Activated naive CD4-positive, alpha-beta T cell (primary cell): ENCODE measurements at places on chromosomes 3 and 15.

DNA sequence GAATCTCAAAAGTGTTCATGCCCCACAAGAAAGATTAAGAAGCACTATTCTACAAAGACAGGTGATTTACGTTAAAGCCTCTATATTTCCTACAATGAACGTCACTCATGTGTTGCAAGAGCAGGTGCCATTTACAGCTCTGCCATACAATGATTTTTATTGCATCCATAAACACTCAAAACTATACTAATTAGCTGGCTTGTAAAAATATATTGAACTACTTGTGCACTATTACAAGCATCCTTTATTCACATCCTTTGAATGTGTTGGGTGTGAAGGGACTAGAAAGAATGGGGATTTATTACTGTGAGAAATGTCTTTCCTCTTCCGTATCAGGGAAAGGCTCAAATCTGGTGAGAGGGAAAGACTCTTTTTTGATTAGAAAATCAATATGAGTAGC lies 50.7 kb upstream of the C3orf49 start:
- no peak for DNase-seq

DNA sequence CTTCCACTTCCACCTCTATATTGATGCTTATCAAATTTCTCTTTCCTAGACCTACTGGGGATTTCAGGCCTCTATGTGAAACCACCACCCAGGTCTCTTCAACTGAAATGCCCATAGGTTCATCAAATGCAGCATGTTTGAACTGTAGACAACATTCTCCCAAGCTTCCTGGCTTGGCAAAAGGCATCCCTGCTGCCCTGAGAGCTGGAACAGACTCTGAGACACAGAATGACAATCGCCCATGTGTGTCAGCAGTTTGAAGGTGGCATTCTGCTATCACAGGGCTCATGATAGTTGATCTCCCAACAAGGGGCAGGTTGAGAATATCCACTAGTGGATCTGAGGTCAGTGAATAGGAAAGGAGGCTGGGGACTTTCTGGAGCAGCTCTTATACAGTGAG lies 200.7 kb downstream of the RPLP1 start:
- DNase-seq = no peak

DNA sequence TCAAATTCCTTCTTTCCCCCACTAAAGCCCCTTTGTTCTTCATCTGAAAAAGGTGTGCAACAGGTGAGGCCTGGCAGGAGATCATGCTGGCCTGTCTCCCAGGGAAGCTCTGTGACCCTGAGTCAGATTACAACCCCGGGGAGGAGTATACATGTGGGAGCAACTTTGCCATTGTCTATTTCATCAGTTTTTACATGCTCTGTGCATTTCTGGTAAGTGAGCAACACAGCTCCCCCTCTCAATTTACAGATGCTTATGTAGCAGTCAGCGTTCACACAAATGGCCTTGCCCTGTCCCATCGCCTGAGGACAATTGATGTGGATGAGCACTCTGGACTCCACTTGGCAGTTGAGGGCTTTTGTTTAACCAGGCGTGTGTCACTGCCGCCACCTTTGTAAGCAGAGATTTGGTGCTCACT lies 70.4 kb downstream of the CHDH start:
- no peak for DNase-seq

DNA sequence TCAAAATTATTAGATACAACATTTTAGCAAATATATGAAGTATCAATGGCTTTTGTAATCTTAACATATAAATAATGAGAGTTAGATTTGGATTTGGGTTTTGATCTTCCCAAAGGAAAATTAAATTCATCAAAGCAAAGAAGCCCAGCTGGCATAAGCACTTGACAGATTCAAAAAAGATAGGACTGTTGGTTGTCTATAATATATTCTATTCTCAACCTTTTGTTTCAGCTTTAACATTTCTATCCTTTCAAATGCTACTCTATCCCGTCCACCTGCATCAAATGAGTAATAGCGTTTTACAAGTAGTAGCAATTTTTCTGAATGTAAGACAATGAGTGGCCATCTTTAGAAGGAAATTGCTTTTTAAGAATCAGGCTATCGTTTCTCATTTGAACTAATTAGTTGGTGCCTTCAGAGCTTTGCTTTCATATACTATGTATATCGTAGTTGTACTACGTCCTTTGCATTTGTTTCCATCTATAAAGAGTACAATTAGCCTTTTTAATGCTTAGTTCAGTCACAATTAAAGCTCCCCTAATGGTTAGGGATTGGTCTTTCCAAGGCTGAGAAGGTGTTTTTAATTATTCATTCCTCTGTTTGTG lies 278.0 kb downstream of the UBE2E2 start:
- DNase-seq = no peak

DNA sequence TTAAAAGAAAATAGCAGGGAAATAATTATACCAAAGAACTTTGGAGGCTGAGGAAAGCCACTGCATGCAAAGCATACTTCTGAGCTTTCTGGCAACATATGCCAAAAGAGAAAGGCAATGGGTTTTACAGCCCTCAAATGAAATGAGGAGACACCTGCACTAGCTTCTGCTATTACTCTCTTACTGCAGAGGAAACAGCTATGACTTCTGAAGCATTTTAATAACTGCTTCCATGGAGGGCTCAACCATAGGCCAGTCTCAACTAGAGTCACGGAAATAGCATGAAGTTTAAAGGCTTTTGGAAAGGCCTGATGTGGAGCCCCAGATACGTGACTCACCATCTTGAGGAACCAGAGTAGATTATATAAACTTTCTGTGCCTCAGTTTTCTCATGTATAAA lies 114.8 kb downstream of the OXNAD1 start:
- DNase-seq = no peak

DNA sequence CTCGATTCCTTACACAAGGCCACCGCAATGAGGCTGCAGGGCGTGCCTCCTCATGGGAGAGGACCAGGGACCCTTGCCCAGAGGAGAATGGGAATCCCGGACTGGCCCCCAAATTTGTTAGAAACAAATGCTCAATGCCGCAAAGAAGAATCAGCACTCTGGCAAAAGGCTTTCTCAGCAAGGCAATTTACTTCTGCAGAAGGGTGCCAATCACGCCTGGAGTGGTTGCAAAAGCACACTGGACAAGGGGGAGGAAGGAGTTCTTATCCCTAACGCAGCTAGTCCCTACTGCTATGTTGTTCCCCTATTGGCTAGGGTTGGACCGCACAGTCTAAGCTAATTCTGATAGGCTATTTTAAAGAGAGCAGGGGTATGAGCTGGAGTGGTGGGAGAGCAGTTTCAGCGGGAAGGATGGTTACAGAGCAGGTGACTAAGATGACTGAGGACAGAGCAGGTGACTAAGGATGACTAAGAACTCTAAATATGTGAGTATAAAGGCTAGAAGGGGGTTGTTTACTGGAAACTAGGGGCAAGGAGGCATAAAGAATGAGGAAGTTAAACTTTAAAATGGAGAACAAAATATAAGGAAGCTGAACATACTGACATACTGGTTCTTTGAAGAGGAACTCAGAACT lies 48.5 kb downstream of the KATNBL1 start:
- DNase-seq = no peak

DNA sequence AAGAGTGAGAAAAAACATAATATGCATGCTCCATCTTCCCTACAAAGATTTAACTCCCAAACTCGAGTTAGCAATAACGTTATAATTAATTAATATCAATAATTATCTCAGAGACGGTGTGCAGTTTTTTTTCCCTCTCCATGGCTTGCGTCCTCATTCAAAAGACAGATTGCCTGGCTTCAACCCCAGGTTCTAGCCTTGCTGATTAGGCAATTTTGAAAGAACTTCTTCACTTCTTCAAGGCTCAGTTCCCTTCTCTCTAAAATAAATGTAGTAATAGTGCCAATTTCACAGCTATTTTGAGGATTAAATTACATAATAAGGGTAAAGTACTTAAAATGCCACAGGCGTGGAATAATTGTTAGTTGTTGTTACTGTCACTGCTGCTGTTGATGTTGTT lies 876.1 kb upstream of the GBE1 start:
- DNase-seq = no peak

DNA sequence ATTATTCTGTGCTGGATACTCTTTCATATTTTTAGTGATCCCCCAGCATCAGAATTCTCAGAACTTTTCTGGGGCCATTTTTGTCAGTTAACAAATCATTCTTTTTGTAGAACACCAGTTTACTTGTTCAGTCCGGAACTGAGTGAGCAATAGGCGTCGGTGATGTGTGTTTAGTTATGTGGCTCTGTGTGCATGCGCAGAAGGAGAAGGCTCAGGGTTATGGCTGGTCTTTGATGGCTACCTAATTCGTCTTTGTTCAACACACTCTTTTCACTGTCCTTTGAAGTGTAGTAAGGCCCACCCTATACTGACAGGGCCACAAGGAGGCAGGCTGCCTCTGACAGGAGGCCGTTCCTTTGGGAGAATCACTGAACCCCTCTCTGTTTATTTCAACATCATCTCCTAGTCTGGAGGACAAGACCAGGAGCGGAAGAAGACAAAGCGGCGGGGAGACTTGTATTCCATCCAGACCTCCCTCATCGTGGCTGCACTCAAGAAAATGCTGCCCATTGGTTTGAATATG lies 158.2 kb upstream of the CHRM5 start:
- DNase-seq = no peak

- DNase-seq = no peak
These were observed 65.6 kb upstream of the CTXND1 start for GRCh38 chr15:80317389-80318182.

DNA sequence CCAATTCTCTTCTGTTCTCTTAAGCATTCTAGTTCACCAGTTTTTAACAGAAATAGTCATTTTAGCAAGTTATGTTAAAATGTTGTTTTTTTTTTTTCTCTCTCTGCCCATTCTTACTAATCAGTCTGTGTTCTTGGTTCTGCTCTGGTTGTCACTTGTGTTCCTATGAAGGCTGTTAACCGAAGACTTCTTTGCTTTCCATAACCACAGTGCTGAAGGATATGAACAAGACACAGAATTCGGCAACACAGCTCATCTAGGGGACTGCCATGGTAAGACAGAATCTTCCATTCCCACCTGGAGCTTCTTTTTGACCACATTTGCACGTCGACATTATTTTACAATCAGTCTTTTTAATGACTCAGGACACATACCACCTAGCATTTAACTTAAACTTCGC lies 49.1 kb downstream of the SEMA6D start:
- no peak for DNase-seq

DNA sequence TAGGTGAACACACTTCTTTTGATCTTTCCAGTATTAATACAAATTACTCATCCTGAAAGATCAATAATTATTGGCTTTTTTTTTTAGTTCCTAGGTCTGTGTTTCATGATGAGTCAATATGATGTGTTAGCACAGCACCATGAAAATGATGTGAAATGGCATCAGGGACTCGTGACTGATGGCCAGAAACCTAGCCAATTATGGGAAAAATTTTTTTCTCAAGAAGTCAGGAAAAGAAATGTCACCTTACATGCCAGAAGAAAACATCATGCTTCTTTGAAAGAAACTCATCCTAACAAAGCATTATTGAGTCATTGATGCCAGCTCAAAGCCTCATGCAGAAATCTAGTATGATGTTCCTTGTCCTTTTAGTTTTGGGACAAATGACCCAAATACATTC lies 468.3 kb upstream of the CBLB start:
- DNase-seq = no peak

DNA sequence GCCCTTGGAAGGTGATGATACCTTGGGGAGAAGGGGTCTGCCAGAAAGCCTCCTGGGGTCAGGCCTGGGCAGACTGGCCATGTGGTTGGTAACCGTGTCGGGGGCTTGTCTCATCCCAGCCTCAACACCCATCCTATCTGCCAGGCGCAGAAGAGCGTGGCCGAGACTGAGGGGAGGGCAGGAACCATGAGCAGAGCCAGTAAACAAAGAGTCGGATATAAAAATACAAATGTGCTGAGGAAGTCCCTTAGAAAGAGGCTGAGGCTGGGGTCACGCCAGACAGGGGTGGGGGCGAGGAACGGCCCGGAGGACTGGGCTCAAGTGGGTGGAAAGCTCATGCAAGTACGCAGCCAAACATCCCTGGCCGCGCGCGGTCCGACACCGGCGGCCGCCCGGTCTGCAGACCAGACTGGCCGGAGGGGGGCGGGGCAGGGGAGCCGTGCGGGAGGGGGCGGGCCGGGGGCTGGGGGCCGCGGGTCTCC lies 1.9 kb downstream of the CAMK2N2 start:
- no peak for DNase-seq

GRCh38 chr3:138941259-138941885 lies 5.6 kb downstream of the FOXL2 start:
- no peak for DNase-seq

GRCh38 chr3:50649451-50649931 lies 25.2 kb upstream of the DOCK3 start:
- DNase-seq = no peak

GRCh38 chr15:66429117-66429516 lies 42.4 kb downstream of the MAP2K1 start:
- DNase-seq = no peak

- no peak for DNase-seq
These were observed 157.8 kb upstream of the CTNNB1 start for GRCh38 chr3:41041462-41041861.

GRCh38 chr15:43505738-43506137 lies 11.7 kb upstream of the MAP1A start:
- DNase-seq = no peak

DNA sequence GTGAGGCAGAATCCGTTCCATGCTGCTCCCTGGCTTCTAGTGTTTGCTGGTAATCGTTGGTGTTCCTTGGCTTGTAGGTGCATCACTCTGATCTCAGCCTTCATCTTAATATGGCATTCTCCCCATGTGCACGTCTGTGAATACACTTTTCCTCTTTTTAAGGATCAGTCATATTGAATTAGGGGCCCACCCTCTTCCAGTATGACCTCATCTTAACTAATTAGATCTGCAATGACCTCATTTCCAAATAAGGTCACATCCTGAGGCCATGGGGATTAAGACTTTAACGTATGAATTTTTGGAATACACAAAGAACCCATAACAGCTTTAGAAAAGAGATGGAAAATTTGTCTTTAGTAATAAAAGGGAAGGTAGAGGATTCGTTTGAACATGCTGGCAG lies 34.1 kb upstream of the MASP1 start:
- DNase-seq = no peak

DNA sequence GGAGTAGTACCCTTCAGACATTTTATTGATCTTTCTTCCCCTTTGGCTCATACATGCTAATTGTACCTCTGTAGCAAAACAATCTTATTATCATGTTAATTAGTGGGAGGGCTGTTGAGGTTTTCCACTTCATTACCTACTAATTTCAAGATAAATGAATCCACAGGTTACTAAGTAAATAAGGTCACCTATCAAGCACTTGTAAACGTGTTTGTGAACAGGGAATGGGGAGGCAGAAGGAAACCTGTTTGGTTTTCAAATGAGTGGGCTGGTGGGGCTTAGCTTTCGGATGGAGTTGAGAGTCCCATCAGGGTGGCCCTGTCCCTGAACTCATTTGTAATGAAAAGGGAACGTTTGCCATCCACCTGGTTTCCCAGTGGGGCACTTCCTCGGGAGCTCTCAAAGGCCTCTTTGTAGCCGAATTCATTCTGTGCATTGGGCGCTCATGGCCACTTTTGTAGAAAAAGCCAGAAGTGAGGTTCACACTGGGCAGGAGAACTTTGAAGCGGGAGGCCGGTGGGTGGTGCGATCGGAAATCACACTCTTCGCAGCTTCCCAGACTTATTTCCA lies 419.8 kb upstream of the NR2F2 start:
- no peak for DNase-seq
